ENCODE measurements at places on chromosomes 13 and 19.

GRCh38 chr19:30224689-30225606, 147.2 kb upstream of the ZNF536 start:
- DNase-seq: no peak

DNA sequence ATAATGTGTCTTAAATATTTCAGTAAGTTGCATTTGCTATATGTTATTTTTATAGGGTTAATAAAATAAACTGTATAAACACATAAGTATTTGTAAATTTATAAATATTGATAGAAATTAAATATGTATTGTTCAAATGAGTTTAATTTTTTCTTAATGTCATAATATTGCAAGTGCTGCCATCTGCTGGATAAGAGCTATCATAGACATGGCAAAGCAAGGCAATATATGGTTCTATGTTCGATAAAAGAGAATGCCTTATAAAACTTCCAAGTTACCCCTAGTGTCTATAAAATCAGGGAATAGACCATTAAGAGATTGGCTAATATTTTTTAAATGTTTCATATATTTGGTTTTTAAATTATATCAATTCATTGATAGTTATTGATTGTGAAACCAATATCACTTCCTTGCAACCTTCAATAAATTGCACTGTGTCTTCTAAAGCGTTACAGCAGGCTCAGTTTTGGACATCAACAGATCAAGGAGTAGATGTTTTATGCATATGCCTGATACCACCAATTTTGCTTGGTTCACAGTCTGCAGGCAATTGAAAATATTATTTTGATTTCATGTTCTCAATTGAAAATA, 29.0 kb upstream of the SLITRK6 start:
- DNase-seq: peak; percentile 62

- no peak for DNase-seq
These were observed 6.9 kb downstream of the ZNF490 start for GRCh38 chr19:12603714-12604113.

- no peak for DNase-seq
These were observed 126.3 kb downstream of the STK24 start for GRCh38 chr13:98450539-98451111.

DNA sequence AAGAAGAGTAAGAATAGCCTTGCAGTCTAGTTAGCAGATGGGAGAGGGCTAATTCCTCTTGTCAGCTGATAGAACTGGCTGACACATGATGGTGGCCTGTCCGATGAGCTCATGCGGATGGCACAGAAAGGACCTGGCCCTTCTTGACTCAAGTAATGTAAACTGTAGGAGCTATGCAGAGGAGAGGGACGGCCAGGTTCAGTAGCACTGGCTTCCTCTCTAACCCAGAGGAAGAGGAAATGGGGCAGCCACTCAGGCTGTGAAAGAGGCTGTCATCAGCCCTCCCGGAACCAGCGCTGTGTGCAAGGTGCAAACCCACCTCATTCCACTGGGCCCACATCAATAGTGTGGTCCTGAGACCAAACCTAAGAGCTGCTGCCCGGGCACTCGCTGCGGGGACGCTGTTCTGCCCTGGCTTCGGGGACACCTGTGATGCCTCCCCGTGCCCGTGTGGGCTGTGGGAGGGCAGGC, 30.8 kb upstream of the USE1 start:
- DNase-seq: no peak

- DNase-seq: peak; percentile 97
These were observed at the start of gene PCCA for GRCh38 chr13:100088644-100089464. Gene PCCA (plus strand): TSS chr13:100089093. CDS start chr13:100089121, 28 bp downstream.

GRCh38 chr19:7159105-7159933, 89.8 kb downstream of the ZNF557 start:
- no peak for DNase-seq

DNA sequence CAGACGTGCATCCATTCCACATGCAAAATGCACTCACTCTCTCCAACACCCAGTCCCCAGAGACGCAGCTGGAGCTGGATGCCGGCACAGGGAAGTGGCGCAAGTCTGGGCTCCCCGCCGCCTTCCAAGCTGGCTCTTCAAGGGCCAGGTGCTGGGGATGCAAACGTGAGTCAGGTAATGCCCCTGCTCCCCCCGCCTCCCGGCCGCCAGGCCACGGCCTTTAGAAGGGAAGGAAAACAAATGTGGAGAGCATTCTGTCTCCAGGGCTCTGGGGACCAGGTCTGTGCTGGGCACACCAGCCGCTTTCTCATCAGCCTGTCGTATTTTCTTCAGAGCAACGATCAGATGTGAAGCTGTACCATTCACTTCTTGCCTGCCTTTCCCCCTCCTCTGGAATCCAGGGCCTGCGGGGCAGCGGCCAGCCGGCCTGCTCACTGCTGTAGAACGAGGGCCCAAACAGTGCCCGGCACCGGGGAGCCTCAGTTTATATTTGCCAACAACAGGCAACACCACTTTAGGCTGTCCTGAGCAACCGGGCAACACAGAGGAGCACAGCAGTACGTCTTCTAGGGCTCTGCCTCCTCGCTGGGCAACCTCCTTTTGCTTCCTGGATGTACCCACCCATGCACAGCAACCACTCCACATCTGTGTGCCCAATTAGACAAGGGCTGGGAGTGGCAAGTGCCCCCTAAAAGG, 3.8 kb downstream of the RAB20 start:
- DNase-seq: no peak

DNA sequence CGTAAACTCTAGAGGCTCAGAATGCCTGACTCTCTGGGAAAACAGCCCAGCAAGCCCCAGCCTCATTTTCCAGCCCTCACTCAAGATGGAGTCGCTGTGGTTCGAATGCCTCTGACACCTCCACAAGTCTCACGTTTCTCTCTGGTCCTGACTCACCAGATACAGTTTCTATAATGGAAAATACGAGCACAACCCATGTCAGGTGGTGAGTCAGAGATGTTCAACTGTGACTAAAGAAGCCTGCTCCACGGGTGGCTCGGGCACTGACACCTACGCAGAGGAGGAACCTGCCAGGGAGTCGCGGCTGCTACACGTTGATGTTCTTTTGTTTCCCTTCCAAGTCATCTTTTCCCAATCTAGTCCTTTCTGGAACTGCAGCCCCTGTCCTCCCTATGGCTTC, 87.1 kb upstream of the STK24 start:
- DNase-seq: no peak
